Aorta (tissue), 5 donors: ENCODE measurements at places on chromosomes 1 and 21.

GRCh38 chr1:81505831-81506230 lies 294.9 kb upstream of the ADGRL2 start:
- no peak for DNase-seq

- no peak for DNase-seq
These were observed 12.8 kb downstream of the CACHD1 start for GRCh38 chr1:64482720-64483119.

GRCh38 chr1:33387625-33388024 lies 43.3 kb downstream of the PHC2 start:
- no peak for DNase-seq

DNA sequence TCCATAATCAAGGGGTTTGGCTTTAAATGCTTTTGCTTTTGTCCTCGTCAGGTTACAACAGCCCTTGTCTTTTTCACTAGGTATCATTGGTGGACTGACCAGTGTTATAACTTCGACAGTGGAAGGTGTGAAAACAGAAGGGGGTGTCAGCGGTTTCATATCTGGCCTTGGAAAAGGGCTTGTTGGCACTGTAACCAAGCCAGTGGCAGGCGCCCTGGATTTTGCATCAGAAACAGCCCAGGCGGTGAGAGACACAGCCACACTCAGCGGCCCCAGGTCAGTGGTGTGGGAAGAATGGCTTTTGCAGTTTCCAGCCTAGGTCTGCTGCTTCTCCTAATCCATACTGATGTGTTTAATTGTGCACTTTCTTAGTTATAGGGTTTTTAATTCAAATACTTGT lies 157.9 kb downstream of the DHRS3 start:
- no peak for DNase-seq

GRCh38 chr1:14522926-14523241 lies 75.6 kb upstream of the KAZN start:
- no peak for DNase-seq

DNA sequence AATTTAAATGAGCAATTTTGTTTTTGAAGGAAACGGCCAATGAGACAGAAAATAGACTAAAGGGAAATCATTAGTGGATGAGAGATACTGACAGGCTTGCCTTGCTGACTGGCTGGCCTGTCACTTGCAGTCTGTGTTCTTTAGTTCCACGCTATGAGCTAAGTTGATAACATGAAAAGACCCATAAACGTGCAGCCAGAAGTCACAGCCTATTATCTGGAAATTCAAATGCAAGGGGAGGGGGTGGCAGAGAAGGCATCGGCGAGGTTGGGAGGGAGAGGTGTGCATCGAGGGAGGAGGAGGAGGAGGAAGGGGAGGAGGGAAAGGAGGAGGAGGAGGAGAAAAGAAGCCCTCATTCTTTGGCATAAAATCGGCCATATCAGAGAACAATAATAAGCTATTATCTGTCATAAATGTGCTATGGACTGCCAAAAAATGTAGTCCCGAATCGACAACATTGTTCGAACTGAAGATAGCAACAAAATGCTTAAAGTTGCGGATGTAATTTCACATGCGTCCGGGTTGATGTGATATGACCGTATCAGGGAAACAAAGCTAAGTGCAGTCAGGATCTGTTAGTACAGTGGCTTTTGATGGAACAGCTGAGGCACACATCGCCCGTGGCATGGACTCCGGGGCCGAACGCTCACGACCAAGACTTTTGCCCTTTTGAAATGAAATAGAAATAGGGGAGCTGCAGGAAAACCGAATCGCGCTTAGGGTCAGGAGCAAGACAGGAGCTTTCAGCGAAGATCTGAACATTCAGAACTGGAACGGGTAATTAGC lies 11.6 kb upstream of the BARHL2 start:
- no peak for DNase-seq

DNA sequence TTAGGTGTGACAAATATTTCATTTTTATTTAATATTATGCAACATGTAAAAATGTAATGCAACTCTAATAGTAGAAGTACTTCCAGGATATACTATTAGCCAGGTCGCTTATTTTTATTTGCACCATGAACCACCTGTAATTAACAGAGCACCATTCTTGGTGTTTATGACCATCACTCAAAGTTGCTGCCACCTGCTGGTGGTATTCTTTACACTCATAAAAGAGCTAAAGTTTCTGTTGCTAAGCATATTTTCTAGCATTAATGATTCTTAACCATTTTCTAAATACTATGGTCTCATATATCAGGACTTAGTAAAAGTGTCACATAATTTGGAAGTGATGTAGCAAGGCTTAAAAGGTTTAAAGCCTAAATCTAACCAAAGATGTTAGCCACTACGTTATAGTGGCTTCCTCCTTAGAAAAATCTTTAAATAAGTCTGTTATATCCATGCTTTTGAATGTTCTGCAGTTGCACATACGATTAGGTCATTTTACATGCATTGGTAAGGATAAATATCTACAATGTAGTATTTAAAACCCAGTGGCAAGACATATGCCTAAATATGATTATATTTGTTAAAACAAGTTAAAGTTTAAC lies 244.5 kb downstream of the NEGR1 start:
- DNase-seq: no peak

- no peak for DNase-seq
These were observed 148.5 kb downstream of the GALNT2 start for GRCh38 chr1:230215529-230215928.

GRCh38 chr1:174040387-174040786 lies 18.2 kb upstream of the RC3H1 start:
- DNase-seq: no peak

DNA sequence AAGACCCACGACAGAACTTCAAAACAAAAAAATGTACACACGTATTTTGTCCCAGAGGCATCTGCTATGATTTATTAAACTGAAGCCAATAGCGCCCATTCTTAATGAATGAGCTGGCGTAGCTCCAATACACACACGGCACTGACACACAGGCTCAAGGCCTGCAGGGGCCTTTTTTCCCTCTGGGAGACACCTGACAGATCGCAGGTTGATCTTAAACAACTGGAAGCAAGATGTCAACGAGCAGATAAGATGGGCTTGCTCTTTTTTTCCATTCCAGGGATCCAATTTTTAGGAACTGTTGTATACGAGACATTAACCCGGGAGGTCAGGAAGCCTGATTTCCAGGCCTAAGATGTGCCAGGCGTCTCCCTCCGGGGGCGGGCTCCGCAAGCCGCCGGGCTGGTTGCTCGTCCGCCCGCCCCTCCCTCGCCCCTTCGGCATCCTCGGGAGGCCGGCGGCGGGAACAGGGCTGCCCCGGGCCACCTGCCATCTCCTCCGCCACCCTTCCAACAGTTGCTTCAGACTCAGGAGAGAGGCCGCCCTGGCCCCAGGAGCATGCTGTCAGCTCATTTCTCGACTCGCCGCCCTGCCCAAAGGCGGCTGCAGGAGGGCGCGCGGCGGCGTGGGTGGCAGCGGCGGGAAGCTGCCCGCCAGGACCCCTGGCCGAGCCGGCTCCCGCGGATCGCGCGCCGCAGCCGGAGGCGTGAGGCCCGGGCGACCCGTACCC lies 735 bp downstream of the TTC13 start:
- peak; percentile 81 for DNase-seq

GRCh38 chr1:213643360-213643759 lies 344.4 kb upstream of the PROX1 start:
- DNase-seq: no peak

DNA sequence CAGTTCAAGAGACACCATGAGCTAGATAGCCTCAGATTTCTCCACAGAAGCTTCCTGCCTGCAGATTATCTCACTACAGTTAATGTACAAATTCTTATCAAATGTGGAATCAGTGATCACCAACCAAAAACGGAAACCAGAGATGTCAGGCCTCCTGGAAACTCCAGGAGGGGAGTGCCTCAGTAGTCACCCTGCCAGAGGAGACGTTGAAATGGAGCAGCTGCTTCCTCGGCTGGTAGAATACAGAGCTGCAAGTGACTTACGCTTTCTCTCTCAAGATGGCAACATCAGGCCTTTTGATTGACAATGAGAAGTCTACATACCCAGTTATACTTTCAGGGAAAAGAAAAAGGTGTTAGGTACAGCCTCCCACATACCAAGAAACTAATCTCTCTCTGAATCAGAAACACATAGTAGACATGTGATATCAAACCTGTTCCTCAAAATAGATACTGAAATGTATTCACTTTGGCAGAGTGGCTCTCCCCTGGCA lies 52.2 kb downstream of the ACP6 start:
- no peak for DNase-seq

- DNase-seq: no peak
These were observed 5.8 kb downstream of the OLIG1 start for GRCh38 chr21:33075596-33076195.

GRCh38 chr1:157439302-157439954 lies 112.9 kb downstream of the FCRL5 start:
- DNase-seq: no peak

DNA sequence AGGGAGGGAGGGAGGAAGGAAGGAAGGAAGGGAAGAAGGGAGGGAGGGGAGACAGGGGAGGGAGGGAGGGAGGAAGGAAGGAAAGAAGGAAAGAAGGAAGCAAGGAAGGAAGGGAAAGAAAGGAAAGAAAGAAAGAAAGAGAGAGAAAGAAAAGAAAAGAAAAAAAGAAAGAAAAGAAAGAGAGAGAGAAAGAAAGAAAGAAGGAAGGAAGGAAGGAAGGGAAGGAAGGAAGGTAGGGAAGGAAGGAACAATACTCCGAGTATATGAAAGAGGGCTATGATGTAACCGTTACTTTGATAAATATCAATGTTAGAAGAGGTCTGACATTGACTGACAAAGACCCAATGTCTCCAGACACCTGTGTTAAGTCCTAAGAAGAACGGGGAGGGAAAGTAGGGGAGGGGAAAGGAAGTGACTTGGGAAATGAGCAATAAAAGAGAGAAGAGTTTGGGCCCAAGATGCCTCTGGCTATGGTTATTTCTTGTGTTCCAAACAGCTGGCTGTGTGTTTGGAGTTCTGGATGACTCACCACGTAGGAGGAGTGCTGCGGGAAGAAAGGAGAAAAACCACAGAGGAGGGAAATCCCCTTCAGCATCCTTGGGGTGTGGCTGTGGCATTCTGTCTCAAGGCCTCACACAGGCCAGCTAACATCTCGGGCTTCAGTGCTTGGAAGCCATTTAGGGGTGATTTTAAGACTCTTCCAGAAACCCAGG lies 37.0 kb upstream of the RXRG start:
- no peak for DNase-seq

- DNase-seq: no peak
These were observed 30.0 kb downstream of the CD53 start for GRCh38 chr1:110902820-110903463.

- DNase-seq: no peak
These were observed 364.9 kb downstream of the PRDM2 start for GRCh38 chr1:14064649-14065442.

DNA sequence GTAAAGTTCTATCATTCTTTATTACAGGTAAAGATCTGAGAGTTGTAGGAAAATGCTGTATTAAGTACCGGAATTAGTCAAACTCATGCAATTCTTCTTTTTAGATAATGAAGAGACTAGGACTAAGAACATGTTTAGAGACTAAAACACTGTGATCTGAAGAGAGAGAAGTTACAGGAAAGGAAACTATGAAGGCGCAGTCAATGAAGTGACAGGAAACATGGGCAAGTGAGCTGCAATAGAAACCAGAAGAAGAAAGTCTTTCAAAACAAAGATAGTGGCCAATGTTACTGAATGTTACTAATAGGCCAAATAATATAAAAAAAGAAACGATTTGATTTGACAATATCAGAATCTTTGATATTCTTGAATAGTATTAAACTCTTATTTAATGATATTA lies 659.4 kb upstream of the RGS18 start:
- DNase-seq: no peak

- no peak for DNase-seq
These were observed 8.6 kb downstream of the SEMA6C start for GRCh38 chr1:151137789-151138188.

DNA sequence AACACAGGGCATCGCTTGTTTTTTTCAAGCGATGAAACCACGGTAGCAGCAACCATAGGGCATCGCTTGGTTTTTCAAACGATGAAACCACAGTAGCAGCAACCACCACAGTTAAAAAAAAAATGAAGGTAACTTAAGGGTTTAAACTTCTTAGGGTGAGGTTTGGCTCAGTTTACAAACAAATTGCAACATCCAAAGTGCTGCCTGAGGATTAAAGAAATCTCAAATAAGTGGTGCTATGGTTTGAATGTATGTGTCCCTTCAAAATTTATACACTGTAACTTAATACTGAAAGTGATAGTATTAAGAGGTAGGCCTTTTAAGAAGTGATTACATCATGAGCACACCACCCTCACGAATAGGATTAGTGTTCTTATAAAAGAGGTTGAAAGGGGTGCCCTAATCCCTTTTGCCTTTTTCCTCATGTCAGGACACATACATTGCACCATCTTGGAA lies 6.4 kb upstream of the GBP5 start:
- DNase-seq: no peak

- no peak for DNase-seq
These were observed 64.3 kb downstream of the DMRTA2 start for GRCh38 chr1:50358962-50359361.

DNA sequence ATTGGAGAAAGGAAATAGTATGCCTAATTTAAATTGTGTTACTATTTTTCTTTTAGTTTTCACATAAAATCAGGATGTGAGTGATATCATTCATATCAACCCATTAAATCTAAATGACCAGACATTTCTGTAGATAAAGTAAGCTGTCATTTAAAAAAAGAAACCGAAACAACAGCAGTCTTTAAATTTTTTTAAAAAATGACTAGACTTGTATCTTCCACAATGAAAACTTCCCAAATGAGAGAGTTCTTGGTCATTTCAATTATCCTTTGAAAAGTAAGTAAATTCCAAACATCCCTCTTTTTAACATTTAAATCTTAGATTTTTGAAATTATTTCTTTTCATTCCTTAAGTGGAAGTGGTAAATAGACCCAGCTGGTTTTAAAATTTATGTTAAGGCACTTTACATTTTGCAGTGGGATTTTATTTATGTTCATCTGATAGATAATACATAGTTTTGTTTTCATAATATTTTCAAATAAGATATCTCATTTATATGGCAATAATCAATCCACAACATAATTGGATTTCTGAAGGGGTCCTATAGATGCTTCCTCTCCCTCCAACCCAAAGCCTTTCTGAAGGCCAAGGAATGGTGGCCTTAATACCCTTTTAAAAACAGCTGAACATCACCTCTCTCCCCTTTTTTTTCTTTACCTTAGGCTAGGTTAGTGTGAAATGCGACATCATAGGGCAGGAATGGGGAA lies 3.1 kb downstream of the FOXD3 start:
- no peak for DNase-seq

DNA sequence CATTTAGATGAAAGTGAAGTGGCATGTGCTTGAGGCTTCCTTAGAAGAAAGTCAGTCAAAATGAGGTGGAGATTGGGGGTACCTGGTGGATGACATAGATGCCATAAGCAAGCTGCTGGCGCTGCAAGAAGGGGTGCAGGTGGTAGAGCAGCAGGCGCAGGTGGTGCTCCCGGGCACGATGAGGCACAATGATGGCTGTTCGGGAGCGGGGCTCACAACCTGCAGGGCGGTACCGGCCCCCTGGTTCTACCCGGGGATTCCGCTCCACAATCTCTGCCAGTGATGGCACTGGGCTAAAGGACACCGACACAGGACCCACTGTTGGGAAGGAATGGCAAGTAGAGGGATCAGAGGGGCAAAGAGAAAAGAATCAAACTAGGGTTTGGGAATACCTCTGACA lies 2.4 kb downstream of the B4GALT3 start:
- DNase-seq: no peak
